ENCODE measurements at places on chromosomes 11 and 22.

DNA sequence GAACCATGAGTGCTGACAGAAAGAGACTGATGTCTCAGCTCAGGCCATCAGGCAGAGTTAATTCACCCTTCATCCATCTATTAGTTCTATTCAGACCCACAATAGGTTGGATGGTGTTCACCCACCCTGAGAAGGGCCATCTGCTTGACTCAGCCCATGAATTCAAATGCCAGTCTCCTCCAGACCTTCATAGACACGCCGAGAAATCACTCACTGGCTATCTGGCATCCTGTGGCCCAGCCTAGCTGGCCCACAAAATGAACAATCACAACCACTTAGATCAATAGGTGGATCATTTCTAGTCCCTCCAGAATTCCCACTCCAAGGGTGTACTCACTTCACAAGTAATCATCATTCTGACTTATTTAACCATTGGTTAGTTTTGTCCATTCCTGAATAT lies 58.2 kb downstream of the MYEOV start:
- no peak for DNase-seq

- DNase-seq, result no peak
Observed at GRCh38 chr11:24708616-24709015, 211.8 kb downstream of the LUZP2 start.

GRCh38 chr22:23274146-23274526 lies 93.8 kb downstream of the BCR start:
- DNase-seq, result no peak

DNA sequence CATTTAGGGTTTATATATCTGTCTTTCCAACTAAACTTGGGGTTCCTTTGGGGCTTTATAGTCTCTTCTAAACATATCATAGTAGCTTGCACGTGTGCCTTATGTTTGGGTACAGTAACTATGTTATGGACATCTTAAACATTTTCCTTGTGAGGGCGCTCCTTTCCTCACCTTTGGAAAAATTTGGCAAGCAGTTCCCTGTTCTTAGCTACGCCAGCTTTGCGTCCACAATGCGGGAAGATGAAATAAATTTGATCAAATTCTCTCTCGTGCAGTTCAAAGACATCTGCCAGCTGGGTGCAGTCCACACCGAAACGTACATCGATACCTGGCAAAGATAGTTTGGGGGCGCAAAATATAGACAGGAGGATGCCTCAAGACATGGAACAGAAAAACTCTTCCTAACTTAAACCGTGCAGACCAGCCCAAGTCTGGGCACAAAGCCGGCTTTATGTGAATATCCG lies 548 bp downstream of the FDXACB1 start:
- DNase-seq, result no peak

GRCh38 chr11:75193271-75193670 lies 42.4 kb downstream of the SLCO2B1 start:
- no peak for DNase-seq

- no peak for DNase-seq
Observed at GRCh38 chr11:69860796-69861445, 41.7 kb upstream of the FGF3 start.

DNA sequence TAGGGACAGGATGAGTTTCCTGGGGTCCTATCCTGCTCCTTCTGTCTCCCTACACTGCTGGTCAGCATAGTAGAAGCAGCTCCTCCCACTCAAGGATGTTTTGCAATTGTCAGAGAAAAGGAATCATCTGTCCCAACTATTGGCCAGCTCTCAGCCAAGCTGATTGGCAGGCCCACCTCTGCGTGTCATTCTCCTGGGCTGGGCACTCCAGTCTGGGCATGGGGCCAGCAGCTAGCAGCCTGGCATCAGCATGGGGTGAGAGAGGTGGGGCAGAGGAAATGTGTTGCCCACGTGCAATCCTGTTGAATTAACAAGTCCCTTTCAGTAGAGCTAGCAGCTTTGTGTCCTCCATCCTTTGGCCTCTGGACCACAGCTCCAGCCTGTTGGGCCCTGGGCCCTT lies 14.1 kb downstream of the ANKK1 start:
- no peak for DNase-seq

DNA sequence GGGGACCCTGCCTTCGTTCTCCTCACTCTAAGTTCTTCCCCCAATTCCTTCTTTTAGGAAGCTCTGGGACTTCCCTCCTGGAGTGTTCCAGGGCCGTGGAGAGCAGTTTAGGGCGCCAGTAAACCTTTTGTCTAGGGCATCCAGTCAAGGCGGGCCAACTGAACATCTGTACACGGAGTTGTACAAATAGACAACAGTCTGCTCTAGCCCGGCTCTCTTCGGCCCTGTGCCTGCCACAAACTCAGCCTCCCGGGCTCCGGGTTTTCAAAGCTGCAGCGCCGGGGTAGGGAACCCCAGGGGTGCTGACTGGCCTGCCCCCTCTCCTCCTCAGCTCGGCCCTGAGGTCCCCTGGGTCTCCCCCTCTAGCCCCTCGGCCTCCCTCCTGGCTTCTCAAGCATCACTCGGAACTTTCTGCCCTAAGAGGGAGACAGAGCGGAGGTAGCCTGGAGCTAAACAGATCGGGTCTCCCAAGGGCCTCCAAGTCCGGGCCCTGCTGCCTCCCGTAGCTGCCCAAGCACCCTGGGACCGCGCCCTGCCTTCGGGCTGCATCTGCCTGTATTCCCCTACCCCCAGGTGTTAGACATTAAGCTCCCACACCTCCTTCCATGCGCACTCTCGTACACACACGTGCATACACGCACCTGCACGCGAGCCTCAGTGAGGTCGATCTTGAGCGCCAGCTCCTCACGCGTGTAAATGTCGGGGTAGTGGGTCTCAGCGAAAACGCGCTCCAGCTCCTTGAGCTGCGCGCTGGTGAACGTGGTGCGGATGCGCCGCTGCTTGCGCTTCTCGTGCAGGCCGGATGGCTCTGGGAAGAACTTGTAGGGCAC lies 3.3 kb downstream of the PHOX2A start:
- DNase-seq, result no peak

- no peak for DNase-seq
Observed at GRCh38 chr22:49354516-49355210, 473.0 kb downstream of the BRD1 start.

GRCh38 chr11:46345881-46346484 lies 1.3 kb upstream of the DGKZ start:
- no peak for DNase-seq

GRCh38 chr11:131987703-131988102 lies 617.3 kb downstream of the NTM start:
- DNase-seq, result no peak

DNA sequence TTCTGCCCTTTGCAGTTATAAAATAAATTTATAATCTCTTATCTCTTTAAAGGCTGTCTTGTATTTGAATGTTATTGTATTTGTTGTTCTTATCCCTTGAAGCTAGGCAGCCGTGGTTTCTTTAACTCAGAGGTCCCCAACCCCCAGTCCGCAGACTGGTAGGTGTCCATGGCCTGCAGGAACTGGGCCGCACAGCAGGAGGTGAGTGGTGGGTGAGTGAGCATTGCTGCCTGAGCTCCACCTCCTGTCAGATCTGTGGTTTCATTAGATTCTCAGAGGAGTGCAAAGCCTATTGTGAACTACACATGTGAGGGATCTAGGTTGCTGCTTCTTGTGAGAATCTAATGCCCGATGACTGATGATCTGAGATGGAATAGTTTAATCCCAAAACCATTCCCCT lies 380.0 kb upstream of the CCDC90B start:
- DNase-seq, result no peak

DNA sequence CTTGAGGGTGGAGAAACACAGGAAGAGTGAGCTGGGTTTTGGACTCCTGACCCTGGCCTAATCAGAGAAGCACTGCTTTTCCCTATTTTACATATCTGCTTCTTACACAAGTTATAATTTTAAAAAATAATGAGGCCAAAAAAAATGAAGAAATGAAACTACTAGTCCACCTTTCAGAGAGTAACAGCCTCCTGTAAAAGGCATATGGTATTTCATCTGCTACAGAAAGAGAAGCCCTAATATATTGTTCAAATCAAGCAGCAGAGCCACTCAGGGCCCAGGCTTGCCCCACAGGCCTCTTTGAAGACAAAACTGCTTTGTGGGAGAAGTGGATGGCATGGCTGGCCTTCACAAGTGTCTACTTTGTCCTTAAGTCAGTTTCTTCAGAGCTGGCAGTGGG lies 10.0 kb downstream of the DIXDC1 start:
- DNase-seq, result no peak

- no peak for DNase-seq
Observed at GRCh38 chr11:110985547-110985946, 260.0 kb upstream of the POU2AF2 start.

DNA sequence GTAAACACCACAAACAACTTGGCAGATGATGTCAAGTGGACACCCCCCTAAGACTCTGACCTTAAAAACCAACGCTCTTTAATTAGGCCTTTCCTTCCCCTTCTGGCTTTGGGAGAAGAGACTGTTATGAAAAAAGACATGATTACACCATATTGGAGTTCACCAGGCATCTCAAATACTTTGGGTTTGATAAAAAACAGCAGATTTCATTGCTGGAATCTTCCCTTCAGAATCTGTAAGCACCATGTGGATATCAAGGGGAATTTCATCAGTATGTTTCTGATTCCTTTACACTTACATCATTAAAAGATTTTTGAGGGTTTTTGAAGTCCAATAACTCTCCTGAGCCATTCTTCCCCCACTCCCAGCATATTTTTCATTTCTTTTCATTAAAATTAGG lies 85.6 kb downstream of the KIRREL3 start:
- no peak for DNase-seq

GRCh38 chr11:66119348-66120133 lies 49.5 kb downstream of the PACS1 start:
- no peak for DNase-seq

DNA sequence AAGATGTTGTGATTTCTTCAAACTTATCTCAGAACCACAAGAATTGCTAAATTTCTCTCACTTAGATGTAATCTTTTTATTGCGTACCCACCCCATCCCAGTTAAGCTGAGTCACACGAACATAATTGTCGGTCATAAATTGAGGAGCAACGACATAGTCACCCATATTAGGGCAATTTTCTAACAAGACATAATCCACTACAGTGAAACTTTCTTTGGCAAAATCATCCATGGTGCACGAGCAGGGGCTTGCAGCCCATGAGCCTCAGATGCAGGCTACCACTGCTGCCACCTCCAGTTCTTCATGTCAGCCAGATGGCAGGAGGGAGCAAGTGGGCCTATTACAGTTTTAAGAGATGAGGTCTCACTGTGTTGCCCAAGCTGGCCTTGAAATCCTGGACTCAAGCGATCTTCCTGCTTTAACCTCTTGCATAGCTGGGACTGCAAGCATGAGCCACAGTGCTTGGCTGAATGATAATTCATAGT lies 70.3 kb upstream of the GRK2 start:
- no peak for DNase-seq

DNA sequence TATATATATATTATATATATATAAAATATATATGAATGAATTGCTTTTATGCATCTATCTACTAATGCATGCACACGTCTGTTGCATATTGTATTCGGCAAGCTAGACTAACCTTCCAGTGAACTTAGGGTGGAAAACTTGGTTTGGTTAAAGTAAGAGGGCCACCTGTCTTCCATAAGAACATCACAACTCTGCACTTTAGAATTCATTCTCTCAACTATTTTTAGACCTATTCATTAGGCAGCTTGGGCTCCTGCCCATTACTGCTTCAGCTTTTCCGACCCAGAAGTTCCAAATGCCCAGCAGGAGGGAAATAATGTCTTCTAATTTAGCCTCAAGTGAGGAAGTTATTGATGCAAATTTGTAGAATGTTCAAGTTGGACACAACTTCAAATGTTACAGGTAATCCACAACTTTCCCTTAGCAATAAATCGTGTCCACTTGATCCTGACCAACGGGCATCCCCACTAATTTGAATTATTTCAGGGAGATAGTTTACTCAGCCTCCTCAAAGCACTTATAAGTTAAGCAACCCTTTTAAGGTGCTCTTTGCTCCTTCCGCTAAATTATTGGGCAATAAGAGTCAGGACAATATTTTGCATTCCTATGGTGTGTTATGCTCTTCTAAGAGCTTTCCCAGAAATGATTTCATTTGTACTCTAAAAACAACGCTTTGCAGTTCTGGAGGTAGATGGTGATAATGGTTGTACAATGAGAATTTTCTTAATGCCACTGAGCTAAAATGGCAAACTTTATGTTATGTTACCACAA lies 132.3 kb downstream of the OPCML start:
- DNase-seq, result no peak

DNA sequence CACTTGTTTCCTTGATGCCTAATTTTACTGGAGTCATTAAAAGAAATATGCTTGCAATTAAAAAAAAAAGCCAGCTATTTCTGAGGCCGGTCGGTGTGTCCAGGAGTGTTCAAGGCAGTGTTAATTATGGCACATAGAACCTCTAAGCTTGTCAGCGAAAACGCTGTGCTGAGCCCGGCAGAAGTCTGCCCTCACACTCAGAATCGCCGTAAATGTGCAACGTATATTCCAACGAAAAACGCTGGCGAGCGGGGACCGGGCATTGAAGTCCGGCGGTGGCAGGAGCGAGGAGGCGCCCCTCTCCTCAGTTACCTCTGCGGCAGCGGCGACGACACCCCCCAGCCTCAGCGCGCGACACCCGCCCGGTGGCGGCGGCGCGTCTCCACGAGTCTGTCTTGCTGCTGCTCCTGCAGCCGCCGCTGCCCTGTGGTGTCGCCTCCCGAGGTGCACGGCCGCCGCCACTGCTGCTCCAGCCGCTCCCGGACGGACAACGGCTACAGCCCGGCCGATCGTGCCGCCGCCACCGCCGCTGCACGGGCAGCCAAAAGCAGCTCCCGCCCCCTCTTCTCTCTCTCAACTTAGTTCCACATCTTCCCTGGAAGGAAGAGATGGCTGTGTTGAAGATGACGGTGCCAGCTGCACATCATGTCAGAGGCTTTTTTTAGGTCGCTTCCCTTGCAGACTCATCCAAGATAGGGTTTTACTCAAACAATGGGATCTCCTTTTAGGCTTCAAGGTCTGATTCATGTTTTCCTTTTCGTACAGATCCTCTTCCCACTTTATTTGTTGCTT lies 56.0 kb downstream of the JAM3 start:
- DNase-seq, result no peak

DNA sequence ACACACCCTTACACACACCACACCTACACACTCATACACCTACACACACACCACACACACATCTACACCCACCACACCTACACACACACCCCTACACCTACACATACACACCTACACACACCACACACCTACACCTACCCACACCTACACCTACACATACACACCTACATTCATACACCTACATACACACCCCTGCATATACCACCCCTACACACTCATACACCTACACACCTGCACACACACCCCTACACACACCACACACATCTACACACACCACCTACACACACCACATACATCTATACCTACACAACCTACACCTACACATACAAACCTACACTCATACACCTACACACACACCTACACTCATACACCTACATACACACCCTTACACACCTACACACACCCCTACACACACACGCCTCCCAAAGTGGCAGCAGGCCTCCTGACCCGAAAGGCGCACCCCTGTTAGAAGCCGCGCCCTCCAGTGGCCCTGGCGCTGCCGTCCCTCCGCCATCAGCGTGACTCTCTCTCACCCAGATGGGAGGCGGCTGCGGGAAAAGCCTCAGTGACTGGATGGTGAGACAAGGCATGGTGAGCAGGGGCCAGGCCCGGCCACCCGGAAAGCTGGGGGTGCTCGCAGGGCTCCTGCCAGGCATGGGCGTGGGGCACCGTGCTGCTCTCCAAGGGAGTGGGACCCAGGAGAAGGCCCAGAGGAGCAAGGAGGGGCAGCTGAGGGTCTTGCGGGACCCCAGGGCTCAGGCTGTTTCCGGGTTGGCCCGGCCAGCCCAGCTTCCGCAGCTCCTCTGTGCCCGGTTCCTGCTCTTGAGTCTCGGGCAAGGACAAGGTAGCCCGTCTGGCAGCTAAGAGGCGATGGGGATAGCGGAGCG lies 37.0 kb upstream of the HMOX1 start:
- DNase-seq, result no peak

- no peak for DNase-seq
Observed at GRCh38 chr11:59582006-59582405, 33.6 kb downstream of the OSBP start.
